Stimulated activated CD8-positive, alpha-beta memory T cell treated with anti-CD3 and anti-CD28 coated beads, Interleukin-7, amount 100 ng/mL, for 24 hours (primary cell): ENCODE measurements at places on chromosomes 16 and 17.

DNA sequence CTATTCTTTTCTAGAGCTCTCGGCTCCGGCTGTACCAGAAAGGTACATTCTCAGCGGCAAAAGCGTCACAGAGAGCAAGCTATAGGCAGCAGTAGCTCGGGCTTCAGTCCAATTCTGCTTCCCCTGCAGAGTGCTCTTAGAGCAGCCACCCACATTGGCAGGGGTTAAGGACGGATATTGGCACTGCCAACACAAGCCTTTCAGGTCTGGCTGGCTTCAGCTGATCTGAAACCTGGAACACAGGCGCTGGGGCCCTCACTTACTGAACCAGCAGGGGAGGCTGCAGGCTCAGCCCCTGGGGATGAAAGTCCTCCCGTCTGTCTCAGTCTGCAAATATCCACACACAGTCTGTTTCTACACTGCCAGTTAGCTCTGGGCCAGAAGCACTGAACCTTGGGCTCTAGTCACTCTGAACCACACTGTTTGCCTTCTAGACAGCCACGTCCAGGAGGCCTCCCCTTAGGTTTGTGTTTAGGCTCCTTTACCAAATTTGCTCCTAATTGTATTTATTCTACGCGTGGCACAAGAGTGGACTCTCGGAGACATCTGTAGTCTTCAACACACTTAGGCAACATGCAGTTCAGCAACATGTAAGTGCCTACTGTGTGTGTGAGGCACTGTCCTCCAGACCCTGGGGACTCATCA is 40.1 kb downstream of the HIC1 start:
- DNase-seq, result no peak

DNA sequence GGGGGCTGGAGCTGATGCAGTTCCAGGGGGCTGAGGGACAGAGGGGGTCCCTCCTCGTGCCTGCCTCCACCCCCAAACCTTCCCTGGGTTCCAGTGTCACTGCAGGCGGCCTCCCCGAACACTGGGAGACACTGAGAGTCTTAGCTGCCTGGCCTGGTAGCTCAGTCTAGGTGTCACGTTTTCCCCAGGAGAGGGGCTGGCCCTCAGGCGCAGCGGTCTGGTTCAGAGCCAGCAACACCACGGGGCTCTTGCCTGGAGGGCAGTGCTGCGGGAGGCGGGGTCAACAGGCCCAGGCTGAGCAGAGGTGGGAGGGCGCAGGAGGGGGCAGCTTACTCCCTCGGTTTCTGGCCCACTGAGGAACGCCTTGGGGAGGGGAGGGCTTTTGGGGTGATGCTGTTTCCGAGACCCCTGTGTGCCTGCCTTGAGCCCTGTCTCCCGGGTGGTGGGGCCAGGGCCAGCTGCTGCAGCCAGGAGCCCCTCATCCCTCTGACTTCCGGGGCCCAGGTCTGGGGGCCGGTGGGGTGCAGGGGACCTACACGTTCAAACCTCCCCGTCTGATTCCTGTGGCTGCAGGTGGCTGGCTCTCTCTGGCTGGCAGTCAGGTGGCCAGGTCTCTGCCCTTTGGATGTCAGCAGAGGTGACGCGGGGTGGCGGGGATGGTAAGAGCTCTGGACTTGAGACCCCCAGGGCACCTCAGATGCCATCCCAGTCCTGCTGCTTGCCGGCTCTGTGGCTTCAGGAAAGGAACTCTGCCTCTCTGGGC is 89.3 kb upstream of the GSE1 start:
- no peak for DNase-seq

GRCh38 chr17:79500745-79501618 is 109.9 kb downstream of the RBFOX3 start:
- no peak for DNase-seq

GRCh38 chr17:7573324-7574080 is 5.9 kb upstream of the CD68 start:
- DNase-seq, result peak; percentile 87

DNA sequence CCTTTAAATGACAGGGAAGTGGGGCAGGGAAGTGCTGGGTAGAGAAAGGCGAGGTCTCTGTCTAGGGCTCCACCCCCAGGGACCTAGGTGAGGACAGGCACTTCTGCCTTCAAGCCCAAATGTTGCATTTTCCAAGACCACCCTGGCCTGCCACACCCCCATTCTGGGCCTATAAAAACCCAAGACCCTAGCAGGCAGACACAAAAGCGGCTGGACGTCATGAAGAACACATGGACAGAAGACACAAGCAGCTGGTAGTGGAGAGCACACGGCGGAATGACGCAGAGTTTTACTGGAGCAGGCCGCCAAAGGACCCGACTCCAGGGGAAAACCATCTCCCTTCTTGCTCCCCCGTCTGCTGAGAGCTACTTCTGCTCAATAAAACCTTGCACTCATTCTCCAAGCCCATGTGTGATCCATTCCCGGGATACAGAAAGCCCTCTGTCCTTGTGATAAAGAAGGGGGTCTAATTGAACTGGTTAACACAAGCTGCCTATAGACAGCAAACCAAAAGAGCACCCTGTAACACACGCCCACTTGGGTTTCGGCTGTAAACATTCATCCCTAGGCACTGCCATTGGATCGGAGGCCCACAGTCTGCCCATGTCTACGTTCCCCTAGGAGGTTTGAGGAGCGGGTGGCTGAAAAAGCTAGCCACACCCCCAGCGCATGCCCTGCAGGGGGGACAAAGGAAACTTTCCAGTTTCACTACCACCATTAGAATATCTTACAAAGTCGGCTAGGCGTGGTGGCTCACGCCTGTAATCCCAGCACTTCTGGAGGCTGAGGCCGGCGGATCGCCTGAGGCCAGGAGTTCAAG is 622.2 kb upstream of the SALL1 start:
- no peak for DNase-seq

DNA sequence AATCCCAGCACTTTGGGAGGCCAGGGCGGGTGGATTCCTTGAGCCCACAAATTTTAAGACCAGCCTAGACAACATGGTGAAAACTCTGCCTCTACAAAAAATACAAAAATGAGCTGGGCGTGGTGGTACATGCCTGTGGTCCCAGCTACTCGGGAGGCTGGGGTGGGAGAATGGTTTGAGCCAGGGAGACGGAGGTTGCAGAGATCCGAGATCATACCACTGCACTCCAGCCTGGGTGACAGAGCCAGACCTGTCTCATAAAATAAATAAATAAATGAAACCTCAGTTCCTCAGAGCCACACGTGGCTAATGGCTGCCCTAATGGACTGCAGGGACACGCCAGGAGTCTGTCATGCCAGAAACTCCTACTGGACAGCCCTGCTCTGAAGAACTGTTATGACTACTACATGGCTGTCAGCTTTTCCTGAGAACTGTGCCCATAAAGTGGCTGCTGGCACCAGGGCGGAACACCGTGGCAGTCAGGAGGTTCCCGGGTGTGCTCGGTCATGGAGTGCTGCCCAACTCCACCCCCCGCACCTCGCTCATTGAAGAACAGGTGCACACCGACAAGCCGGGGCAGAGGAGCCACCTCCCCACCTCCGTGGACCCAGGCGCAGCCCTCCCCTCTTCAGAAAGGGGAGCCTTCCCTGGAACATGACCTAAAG is 4.3 kb downstream of the TMEM11 start:
- no peak for DNase-seq

- DNase-seq, result no peak
Measured at GRCh38 chr17:77677211-77677610, 281.3 kb upstream of the TNRC6C start.

- no peak for DNase-seq
Measured at GRCh38 chr17:8153031-8153451, 837 bp upstream of the PER1 start.

DNA sequence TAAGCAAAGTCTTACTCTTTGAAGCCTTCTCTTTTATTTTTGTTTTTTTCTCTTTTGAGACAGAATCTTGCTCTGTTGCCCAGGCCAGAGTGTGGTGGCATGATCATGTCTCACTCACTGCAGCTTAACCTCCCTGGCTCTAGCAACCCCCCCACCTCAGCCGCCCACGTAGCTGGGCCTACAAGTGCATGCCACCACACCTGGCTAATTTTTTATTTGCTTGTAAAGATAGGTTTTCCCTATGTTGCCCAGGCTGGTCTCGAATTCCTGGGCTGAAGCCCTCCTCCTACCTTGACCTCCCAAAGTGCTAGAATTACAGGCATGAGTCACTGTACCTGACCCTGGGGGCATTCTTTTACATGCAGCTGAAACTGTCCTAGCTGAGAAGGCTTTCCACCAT is 154.7 kb downstream of the PRKCB start:
- no peak for DNase-seq

DNA sequence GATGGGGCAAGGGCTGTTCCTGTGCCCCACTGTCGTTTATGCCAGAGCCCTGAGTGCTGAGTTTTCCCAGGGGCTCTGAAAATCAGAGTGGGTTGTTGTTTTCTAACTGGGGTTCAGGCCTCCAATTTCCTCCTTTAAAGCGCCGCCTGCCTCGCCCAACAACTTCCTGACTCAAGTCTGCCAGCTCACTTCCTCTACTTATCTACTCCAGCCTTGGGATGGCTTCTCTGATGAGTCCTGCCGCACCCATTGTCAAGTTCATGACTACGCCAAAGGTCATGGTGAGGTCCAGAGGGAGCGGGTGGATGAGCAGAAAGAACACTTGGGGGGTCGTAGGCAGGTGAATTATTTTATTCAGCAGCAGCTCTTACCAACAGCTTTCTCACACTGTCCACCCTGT is 104.7 kb downstream of the UTP18 start:
- no peak for DNase-seq

DNA sequence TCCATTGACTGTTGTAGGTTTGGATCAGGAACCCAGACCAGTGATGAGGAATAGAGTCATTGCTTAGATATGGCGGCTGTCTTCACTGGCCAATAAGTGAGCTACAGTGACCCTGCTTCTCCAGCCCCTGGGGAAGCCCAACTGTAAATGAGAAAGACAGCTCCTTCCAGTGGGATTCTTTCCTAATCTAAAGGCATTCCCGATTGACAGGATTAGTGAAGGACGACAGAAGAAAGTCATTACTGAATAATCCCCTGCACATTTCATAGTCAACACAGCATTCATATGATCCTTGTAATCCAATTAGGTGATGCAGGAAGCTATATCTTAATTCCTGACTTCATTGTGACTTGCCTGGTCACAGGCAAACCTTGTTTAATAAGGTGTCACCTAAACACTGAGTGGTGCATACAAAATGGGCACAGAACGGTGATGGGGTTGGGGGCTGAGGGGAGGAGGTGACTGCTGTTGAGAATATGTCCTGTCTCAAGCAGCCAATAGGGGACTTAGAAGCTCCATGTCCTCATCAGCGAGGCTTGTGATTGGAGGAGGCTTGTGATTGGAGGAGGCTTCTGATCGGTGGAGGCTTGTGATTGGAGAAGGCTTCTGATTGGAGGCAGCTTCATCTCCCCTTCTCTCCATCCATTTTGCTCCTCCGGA is 242.6 kb downstream of the XYLT1 start:
- no peak for DNase-seq

DNA sequence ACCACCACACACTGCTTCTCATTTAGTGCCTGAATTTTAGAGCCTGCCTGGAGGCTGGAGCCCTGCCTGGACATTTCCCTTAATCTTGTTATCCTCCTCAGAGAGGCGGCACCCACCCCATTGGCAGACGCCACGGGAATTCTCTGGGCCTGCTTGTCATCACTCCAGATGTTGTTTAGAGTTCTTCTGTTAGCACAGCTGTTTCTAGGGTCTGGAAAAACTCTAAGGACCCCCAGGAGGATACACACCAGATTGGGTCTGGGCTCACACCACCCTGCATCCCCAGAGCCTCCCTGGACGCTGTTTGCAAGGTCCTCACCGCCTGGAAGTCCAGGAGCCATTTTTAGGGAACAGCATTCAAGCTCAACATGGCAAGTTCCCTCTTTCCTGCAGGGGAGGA is 565 bp upstream of the XAF1 start:
- DNase-seq, result no peak

DNA sequence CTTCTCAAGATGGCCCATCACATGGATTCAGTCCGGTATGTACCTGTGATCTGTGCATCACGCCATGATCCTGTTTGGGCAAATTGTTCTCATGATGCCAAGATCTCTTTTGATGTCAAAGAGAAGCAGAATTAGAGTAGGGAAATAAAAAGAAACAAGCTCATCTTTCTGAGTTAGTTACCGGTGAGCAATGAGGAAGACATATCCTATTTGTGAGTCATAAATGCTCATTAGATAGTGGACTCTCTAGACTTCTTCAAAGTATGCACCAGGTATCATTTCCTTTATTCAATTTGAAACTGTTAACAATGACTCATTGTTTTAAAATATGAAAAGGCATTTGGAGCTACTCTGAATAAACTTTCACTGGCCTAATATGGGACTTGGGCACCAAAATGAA is 8.0 kb upstream of the KRTAP4-12 start:
- no peak for DNase-seq

DNA sequence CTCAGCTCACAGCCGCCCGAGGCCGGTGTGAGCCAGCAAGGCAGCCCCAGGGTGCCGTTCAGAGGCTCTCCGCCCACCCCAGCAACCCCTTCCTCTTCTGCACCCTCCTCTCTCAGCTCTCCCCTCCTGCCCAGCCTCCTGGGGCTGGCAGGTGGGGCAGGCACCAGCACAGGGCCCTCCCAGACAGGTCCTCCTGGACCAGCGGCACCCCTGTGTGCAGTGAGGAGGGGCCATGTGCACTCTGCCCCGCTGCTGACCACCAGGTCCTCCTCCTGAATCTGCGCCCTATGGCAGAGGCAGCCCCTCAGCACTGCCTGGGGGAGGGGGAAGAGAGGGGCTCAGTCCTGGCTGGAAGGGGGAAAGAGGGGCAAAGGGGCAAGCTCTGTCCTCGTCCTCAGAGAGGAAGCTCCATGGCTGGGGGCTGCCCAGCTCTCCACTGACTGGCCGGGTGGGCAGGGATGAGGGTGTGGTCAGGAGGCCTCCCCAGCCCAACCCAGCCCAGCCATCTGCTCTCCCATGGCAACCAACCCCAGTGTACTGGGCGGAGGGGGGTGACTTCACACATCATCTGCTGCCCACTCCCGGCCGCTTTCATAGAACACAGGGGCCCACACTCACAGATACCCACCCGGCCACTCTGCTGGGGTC is 5.4 kb upstream of the BCAR1 start:
- DNase-seq, result no peak

GRCh38 chr16:80503107-80503506 is 37.7 kb upstream of the DYNLRB2 start:
- DNase-seq, result no peak

GRCh38 chr16:23452221-23452571 is 793 bp downstream of the COG7 start:
- no peak for DNase-seq
